Stimulated activated naive CD4-positive, alpha-beta T cell treated with Interleukin-2 at 50 U/mL for 16 hours (primary cell): ENCODE measurements at places on chromosomes 5 and 9.
A peak's percentile ranks its signal among the peaks of the same experiment; 100 is the strongest.

- DNase-seq = no peak
Measured at GRCh38 chr5:154826-155225, 36.5 kb upstream of the LRRC14B start.

GRCh38 chr9:84821431-84821830 is 151.9 kb downstream of the NTRK2 start:
- no peak for DNase-seq

- no peak for DNase-seq
Measured at GRCh38 chr9:137446851-137447471, 5.8 kb upstream of the ENTPD8 start.

- DNase-seq = no peak
Measured at GRCh38 chr9:93252781-93253530, 69.0 kb downstream of the WNK2 start.

GRCh38 chr5:172850454-172850797 is 16.4 kb downstream of the ERGIC1 start:
- DNase-seq = no peak

DNA sequence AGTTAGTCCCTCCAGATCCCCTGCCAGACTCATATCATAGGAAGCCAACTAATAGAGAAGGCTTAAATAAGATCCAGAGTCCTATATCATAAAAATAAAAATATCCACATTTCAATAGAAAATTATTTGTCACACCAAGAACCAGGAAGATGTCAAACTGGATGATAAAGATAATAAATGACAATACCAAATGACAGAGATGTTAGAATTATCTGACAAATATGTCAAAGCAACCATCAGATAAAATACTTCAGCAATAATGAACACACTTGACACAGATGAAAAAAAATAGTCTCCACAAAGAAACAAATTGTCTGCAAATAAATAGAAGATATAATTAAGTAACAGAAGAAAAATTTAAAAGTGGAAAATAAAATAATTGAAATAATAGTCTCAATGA is 300.7 kb upstream of the FTMT start:
- no peak for DNase-seq

DNA sequence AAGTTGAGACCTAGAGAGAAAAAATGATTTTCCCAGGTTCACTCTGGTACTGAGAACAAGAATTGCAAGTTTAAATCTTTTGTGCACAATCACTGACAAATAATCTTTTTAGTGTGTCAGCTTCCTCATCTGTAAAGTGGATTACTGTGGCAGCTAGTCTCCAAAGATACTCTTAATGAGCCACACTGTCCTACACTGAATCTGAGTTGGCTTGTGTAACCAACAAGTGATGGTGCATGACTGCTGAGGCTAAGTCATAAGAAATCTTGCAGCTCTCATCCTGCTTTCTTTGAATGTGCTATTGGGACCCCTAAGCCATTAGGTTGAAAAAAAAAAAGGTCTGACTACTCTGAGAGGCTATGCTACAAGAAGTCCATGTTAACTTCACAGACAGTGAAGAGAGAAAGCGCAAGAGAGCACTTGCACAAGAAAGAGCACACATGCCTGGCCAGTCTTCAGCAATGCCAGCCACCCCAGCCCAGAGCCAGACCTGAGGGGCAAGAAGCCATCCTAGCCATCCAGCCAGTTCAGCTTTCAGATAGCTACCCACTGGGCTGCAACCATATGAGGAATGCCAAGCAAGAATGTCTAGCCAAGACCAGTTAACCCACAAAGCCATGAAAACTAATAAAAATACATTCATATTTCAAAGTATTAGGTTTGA is 419.4 kb downstream of the RAB3C start:
- DNase-seq = no peak

- DNase-seq = no peak
Measured at GRCh38 chr5:81393783-81394718, at the start of gene ACOT12. Gene ACOT12 (minus strand): TSS chr5:81394134. CDS start chr5:81394114, 20 bp downstream.

DNA sequence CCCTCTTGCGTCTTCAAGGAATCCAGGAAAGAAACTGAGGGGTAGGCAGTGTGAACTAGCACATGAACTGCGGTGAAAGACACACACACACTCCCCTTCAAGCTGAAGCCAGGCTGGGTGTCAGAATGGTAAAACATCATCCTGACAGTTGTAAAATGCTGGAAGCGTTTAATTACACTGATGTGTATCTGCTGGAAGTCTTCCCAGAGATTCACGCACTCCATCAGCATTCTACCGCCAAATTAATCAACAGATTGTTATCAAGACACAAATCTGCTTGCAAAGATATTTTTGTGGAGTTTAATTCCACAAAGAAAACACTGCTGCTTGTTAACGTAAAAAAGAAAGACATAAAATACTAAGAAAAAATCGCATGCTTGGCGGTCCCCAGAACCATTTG is 241.0 kb upstream of the NFIL3 start:
- DNase-seq = no peak

DNA sequence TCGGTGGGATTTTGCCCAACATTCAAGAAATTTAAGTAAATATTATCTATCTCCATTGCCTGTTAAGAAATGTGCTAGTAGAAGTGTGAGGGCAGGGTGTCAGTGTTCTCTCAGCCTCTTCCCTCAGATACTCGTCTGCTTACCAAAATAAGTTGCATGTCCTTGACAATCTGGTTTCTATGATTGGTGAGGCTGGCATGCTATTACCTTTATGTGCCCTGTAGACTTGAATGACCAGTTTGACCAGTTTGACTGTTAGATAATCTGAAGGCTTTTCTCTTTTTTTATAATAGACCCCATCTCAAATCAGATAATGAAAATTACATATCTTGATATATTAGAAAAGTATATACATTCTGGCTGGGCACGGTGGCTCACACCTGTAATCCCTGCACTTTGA is 348 bp downstream of the CATSPER3 start:
- DNase-seq = no peak

GRCh38 chr5:151094030-151094851 is 13.4 kb upstream of the TNIP1 start:
- peak; percentile 60 for DNase-seq

GRCh38 chr9:89621676-89622075 is 16.9 kb downstream of the GADD45G start:
- no peak for DNase-seq

- no peak for DNase-seq
Measured at GRCh38 chr5:35371951-35372426, 141.7 kb upstream of the PRLR start.

DNA sequence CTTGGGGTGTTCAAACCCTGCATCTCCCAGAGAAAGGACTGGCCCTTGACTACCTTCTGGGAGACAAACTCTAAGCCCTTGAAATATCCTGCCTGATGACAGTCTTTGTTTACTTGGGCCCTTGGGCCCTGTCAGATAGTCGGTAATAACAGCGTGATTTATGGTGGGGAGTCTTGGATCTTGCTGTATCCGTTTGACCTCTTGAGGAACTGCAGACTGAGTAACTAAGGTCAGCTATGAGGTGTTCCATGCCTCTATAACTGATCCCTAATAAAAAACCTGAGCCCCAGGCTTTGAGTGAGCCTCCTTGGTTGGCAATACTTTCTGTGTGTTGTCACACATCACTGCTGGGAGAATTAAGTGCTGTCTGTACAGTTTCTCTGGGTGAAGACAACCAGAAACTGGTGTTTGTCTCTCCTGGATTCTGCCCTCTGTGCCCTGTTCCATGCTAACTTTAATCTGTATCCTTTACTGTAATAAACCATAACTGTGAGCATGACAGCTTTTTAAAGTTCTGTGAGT is 56.2 kb upstream of the ANKRD33B start:
- no peak for DNase-seq

DNA sequence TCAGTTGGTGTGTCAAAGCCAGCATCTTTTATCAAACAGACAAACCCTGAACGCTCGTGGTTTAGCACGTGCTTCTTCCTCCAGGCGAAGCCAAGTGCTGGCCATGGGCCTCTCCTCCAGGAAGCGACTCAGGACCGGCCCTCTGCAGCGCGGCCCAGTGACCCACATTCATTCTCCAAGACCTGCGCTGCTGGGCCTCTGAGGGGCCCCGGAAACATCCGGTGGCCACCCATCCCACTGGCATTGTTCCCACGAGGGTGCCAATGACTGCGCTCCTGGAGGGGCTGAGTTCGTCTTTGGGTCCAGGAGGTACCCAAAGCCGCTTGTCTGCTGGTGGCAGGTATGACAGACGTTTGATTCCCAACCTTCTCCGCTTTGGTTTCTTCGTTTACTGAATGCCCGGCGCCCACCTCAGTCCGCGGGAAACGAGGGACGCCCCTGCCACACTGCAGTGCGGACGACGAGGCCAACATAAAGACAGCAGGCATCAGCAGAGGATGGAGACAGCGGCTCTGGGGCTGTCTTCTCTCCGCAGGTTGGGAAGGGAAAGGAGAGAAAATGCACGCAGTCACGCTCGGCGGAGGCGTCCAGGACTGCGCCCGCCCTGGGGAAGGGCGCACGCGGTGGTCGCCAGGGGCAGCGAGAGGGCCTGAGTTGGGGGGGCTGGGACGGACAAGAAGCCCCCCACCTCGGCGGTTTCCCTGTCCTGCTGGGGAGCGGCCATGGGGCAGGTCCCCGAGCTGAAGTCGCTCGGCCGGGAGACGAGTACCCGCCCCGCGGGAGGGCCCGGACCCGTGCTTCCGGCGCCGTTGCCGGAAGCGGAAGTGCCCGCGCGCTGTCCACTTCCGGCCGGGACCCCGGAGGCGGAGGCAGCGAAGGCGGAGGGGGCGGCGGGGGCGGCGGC is at the start of gene EXOC3:
EXOC3 (plus strand) TSS at position 842 of the 904 bp plus-strand sequence. CDS start 3,030 bp downstream, outside the sequence.
- DNase-seq = peak; percentile 65

GRCh38 chr9:125966959-125967711 is 220.0 kb downstream of the PBX3 start:
- DNase-seq = no peak

GRCh38 chr9:115517335-115518075 is 399.5 kb upstream of the TNC start:
- DNase-seq = no peak

GRCh38 chr5:114665551-114665950 is 303.7 kb downstream of the KCNN2 start:
- no peak for DNase-seq

DNA sequence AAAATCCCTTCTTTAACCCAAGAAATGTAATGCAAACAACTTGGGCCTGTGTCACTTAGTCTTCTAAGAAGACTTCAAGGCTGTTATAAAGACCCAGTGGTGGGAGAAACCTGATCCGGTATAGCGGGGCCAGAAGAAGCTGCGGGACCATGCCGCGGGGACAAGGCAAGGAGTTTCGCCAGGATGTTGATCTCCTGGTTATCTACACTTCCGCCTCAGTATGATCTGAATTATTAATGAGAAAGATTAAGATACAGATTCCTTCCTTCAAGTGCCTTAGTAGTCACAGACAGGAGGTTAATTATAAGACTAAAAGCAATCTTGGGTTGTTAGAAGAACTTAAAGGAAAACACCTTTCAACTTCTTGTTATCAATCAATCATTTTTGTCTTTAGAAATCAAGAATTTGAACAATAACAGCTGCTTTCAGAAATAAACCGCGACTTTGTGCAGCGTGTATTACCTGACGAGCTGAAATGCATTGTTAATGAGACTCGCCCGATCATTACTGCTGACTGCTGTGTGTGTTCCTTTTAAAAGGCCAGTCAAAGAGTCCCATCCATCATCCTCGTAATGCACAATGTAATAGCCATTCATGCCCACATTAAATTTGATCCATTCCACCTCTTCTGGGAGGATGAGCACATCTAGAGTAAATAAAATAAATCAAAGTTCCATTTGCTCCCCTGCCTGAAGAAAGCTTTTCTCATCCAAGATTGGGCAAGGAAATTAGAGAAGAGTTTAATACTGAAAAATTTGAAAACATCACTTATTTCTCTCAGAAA is 22.2 kb downstream of the ERAP1 start:
- no peak for DNase-seq

GRCh38 chr9:122213589-122214413 is 15.0 kb downstream of the LHX6 start:
- DNase-seq = peak; percentile 38

- DNase-seq = no peak
Measured at GRCh38 chr5:26386532-26386931, 651.9 kb downstream of the CDH9 start.

DNA sequence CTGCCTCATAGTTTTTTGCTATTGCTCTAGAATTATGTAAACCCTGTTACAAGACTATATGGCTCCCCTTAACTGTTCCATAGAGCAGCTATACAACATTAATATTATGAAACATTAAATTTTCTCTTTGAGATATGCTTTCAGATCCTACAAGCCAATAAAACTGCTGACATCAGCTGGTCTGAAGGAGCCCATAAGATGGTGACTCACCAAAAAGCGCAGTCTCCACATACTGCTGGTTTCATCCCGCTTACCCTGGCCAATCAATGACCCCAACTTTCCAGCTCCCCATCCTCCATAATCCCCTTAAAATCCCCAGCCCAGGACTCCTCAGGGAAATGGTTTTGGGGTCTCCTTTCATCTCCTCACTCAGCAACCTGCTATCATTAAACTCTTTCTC is 172.7 kb downstream of the NSG2 start:
- no peak for DNase-seq

DNA sequence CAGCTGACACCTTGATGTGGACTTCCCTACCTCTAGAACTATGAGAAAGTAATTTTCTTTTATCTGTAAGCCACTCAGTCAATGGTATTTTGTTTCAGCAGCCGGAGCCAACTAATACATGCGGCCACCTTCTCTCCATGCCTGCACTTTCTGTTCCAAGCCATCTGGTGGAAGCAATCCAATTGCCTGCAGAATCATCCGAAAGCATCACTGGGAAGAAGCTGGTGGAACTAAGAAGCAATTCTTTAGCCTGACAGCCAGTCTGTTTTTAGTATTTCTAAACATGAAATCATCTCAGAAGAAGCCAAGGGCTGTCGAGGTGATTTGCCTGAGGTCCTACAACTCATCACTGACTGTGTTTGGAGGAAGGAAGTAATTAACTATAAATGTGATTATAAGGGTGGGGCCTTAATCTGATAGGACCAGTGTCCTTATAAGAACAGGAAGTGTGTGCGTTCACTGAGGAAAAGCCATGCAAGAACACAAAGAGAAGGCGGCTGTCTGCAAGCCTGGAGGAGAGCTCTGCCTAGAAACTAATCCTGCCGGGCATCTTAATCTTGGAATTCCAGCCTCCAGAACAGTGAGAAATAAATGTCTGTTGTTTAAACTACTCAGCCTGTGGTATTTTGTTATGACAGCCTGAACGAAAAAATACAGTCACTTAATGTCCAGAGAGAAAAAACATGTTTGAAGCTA is 49.1 kb downstream of the NXNL2 start:
- DNase-seq = no peak

DNA sequence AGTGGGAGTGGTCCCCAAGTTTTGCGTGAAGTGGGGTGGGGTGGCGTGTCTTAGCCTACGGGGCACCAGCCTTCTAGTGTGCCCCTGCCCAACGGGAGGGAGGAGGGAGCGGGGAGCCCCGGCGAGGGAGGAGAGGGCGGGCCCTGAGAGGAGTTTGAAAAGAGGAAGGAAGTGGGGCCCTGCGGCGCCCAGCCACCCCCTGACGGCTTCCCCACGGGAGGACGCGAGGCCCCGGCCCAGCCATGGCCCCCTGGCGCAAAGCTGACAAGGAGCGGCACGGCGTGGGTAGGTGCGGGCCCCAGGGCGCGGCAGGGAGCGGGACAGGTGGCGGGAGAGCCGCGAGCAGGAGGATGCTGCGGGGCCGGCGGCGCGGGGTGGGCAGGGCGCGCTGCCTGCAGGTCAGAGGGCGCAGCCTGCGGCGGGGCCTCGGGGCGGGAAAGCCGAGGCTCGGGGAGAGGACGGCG is at the start of gene DOCK2:
DOCK2 (plus strand) TSS at position 191 of the 464 bp plus-strand sequence; CDS start at position 243, 52 bp downstream.
- DNase-seq = peak; percentile 64
